NCI-H226 (cell line): ENCODE measurements at places on chromosomes 3 and 15.

GRCh38 chr3:123296836-123297626 lies 95.3 kb downstream of the SEC22A start:
- no peak for DNase-seq

DNA sequence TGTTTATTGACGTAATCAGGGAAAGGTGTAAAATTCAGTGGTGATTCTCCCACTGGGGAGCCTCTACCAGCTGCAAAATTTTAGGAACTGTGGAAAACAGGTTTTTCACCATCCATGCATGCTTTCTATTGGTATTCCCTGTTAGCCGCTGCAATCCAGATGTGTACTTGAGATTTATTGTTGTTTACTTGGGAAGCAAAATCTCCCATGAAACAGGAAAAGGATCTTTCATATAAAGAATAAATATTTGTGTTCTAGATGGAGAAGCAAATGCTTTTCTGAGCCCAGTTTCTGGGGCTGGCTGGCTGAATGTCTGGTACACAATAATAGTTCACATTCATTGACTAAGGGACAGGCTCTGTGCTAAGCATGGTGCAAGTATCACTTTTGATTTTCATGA lies 144.6 kb upstream of the RASGRP1 start:
- no peak for DNase-seq

- no peak for DNase-seq
Measured at GRCh38 chr15:78542647-78543046, 2.4 kb downstream of the PSMA4 start.

DNA sequence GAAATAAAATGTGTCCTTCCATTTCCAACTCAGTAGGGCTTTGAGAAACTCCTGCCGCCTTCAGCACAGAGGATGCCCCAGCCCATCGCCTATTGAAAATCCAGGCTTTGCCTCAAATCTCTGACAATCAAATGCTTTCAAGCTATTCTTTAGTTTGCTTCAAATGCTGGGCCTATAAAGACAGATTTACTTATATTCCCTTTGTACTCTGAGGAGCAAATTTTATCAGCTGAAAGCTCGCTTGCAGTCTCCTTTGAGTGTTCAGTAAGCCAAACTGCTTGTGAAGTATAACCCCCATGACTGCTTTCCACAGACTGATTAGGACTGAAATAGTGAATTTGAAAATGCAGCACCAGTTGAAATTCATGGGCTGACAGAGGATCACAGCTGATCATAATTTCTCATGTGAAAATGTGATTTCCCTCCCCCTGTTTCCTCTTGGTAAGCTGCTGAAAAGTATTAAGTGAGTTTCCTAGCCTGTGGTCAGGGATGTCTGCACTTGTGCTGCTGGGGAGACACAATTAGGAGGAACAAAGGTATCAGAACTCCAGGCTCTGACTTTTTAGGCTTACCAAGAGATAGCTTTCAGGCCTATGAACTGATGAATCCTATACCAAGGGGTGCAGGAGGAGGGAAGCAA lies 563.4 kb upstream of the TGFBR2 start:
- DNase-seq = no peak

DNA sequence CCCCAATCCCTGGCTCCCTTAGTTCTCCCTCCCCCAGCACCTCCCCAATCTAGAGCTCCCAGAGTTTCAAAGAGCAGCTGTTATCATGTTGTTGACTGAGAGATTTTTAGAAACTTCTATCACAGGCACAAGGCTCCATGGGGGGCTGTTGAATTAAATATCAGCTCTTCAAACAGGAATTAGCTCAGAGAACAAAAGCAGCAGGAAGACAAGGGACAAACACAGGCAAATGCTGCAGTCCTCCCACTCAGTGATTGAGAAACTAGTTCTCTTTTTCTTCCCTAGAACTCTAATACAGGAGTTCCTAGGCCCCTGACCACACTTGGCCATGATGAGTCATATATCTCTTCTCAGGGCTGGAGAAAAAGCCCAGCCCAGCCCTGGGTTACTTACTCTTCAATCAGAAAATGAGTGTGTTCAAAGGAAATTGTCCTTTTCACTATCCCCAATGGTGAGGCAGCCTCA lies 262.1 kb downstream of the IGSF11 start:
- DNase-seq = no peak

DNA sequence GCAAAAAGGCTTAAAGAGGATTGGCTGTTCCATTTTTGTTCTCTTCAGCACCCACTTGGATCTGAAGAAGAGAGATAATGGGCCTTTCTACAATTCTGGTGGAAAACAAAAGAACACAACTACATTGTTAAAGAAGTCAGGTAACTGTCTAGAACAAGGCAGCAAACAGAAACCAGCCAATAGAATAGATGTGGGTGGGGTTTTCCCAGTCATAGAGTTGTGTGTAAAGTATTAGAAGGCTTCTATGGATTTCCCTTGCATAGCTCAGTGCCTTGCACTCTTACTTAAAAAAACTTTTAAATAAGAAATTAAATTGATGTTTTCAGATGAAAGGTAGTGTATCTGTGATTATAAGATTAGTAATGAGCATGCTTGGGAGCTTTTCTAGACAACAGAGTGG lies 462.7 kb upstream of the ATP11B start:
- DNase-seq = no peak

DNA sequence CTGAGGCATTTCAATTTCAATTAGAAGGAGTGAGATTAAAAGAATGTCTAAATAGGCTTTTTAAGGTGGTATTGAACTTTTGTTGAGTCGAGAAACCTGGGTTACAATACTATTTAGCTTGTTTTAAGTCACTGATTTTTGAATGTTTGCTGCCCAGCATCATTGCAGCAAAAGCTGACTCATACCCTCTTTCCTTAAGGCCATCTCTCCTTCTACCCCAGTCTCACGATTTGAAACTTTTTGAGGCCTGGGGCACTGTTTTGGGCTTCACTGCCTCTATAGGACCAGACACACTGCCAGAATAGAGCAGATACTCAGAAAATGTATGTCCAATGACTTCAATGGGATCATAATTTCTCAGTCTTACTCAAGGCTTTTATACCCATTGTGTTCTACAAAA lies 319.6 kb upstream of the TGFBR2 start:
- DNase-seq = no peak

GRCh38 chr15:49423901-49424550 lies 984 bp downstream of the FGF7 start:
- peak; percentile 66 for DNase-seq

DNA sequence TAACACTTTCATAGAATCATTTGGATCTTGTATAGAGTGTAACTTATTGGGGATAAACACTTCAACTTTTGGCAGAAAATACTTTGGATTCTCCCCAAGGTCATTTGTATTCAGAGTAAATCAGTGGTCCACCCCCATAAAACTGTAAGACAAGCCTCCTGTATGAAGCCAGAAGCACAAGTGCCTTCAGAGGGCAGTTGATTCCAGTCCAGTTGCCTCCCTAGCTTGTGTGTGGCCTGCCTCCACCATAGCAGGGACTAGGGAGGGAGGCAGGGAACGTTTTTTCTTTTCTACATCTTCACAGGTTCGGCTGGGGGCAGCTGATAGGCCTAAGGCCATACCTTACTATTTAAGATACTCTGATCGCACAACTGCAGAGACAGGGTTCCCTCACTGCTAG lies 11.6 kb downstream of the GORASP1 start:
- DNase-seq = no peak

- no peak for DNase-seq
Measured at GRCh38 chr15:85615930-85616329, 178.8 kb downstream of the KLHL25 start.

GRCh38 chr3:188701485-188701969 lies 470.2 kb upstream of the TPRG1 start:
- no peak for DNase-seq

GRCh38 chr15:88976656-88977055 lies 63.5 kb upstream of the MFGE8 start:
- DNase-seq = no peak

- no peak for DNase-seq
Measured at GRCh38 chr3:171465763-171466162, 5.6 kb upstream of the TNIK start.

DNA sequence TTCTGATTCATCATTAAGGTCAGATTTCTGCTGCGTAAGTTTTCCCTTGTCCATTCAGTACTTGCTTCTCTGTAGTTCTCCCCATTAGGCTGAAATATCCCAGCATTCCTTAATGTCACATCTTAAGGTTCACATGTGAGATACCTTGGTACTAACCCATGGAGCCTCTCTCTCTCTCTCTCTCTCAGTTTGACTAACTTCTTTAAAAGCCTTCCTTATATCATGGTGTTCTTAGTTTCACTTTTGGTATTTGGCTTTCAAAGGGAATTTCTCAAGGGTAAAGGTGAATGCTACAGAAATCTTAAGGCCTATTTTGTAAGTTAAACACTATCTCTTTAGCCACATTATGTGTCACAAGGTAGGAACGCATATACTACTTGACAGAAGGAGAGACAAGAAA lies 427.3 kb upstream of the ZNF717 start:
- DNase-seq = no peak

DNA sequence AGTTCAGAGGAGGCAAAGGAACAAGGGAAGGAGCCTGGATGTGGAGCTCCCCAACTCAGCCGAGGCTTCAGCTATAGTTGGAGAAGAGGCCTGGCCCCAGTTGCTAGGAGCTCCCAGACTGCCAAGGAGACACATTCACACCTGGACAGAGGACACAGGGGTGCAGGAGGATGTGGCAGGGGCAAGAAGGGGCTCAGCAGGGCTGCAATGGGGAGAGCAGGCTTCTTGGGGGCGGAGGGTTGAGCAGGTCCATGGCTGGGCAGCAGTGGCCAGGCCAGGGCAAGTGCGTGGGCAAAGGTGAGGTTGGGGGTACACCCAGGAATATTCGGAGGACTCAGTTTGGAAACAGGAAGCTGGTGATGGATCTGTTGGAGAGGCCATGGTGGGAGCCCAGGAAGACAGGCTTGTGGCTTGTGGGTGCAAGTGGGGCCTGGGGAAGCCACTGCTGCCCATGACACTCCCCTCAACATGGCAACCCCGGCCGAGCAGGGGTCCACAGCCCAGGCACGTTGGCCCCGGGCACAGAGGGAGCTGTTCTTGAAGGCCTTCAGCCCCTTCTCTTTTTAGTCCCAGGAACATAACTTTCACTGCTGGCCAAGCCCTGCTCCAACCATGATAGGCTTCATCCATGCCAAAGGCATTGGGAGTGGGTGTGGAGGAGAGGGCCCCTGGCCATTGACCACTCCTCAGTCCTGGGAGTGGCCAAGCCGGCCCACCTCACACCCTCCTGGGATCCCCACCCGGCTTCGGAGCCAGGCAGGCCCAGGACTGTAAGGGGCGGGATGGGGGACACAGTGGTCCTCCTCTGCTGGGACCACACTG lies 33.3 kb downstream of the TSPAN3 start:
- DNase-seq = no peak

GRCh38 chr3:50978991-50979667 lies 304.4 kb downstream of the DOCK3 start:
- no peak for DNase-seq

- no peak for DNase-seq
Measured at GRCh38 chr3:992871-993270, 100.0 kb upstream of the CNTN6 start.

DNA sequence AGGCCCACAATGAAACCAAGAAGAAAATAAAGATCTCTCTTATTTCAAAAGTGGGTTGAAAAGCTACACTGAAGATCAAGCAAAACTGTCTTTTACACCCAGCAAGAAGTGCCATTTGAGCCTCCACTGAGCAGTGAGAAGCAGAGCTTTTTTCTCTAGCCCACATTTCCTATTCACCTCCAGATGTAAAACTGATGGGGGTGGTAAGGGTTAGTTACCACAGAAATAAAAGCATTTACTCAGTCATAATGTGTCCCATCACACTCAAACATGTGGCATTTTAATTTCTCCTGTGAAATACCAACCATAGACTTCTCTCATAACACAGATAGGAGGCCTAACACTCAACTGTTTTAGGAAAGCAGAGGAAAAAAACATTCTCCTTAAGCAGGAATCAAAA lies 21.0 kb downstream of the IFT57 start:
- DNase-seq = no peak

GRCh38 chr3:45942051-45942825 lies 1.0 kb upstream of the CXCR6 start:
- DNase-seq = no peak

DNA sequence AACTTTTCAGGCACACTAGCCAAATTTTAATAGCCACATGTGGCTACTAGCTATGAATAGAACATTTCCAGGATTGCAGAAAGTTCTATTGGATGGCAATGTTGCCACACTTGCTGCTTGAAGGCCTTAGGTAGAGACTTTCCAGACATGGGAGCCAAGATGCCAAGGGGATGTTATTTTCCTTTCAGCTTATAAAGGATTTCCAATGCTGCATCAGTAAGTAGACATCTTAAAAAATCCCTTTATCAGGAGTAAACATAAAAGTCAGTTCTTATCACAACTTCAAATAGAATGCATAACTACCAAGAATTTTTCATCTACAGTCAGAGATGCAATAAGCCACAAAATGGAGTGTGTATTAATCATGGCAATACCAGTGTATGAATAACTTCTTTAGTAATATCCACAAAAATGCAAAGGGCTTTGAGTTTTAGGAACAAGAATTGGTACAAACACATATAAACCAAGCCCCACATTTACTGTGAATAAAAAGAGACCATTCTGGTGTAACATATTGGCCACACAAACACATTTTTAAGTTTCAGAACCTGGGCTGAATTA lies 457.1 kb upstream of the ADAMTS9 start:
- peak; percentile 75 for DNase-seq

GRCh38 chr3:40930756-40931155 lies 268.5 kb upstream of the CTNNB1 start:
- DNase-seq = no peak

- DNase-seq = no peak
Measured at GRCh38 chr3:56868706-56869105, 67.0 kb upstream of the ARHGEF3 start.

GRCh38 chr15:26724381-26725150 lies 48.3 kb downstream of the GABRB3 start:
- DNase-seq = no peak

DNA sequence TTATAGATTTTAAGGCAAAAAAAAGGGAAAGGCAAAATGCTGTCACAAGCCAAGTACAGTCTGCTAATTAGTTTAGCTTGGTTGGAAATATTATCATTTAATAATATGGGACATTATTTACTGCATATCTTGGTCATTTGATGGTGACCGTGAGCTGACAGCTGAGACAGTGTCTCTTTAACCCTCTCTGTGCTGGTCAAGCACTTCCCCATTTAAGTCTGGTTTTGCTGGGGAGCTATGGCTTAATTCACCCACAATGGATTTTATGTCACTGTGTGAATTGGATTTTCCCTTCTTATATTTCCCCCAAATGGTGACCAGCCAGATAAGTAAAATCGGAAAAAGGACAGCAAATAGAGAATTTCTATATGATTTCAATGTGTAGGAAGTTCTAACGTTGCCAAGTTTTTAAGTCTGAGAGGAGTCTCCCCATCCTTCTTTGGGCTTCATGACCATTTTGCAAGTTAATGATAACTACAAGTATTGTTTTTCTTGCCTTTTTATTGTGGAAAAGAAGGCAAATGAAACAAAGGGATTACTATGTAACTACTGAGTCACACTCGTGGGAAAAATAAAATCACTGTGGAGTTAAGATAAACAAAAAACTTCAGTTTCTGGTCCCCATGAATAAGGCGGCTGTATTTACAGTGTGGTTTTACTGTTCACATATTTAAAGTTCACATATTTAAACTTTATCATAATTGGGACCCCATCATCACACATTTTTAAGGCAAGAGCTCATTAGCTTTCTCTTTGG lies 373.5 kb downstream of the NR2F2 start:
- no peak for DNase-seq
